NCI-H1417 (cell line): ENCODE measurements at places on chromosomes 4 and X.

DNA sequence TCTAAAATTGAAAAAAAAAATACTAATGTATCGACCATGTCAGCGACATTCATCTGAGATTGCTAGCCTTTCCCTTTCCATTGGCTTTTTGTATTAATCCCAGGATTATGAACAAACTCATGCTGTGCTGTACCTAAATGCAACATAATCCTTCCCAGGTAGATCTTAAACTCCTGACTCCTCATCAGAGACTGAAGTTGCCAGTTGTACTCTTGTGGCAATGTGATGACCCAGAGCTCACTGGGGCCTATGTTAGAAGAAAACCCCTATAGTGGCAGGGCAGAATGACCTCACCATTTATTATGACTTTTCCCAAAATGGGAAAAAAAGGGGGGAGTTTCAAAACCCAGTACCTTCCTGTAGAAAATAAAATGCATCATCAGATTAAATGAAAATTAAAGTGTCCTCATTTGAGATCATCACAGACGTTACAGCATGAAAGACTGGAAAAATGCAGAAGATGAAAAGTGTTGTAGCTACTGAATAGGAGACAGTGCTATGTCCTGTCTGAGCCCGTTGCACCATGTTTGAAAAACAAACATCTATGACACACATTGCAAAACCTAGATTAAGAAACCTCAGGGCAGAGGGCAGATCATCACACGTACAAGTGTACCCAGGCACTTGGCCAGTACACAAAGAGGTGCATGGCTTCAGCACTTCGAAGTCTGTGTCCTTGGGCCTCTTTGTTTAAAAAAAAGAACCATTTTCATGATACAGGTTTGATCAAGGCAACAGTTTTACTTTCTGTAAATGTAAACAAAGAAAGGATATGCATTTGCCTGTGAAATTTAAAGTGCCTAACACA lies 6.8 kb upstream of the ACSL4 start:
- DNase-seq = no peak

DNA sequence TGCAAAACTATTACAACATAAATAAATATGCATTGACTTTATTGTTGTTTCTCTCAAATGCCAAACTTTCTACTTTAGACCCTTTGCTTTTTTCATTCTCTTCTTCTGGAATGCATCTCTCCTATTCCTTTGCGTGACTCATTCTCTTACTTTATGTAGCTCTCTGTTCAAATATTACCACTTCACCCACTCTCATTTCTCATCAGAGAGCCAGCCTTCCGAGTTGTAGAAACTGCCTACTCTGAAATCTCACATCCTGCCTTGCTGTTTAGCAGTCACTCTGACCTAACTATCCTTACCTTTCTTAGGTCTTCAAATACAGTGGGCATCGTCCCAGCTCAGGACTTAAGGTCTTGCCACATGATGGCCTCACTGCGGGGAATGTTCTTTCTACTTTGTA lies 143.5 kb downstream of the GALNTL6 start:
- DNase-seq = no peak

DNA sequence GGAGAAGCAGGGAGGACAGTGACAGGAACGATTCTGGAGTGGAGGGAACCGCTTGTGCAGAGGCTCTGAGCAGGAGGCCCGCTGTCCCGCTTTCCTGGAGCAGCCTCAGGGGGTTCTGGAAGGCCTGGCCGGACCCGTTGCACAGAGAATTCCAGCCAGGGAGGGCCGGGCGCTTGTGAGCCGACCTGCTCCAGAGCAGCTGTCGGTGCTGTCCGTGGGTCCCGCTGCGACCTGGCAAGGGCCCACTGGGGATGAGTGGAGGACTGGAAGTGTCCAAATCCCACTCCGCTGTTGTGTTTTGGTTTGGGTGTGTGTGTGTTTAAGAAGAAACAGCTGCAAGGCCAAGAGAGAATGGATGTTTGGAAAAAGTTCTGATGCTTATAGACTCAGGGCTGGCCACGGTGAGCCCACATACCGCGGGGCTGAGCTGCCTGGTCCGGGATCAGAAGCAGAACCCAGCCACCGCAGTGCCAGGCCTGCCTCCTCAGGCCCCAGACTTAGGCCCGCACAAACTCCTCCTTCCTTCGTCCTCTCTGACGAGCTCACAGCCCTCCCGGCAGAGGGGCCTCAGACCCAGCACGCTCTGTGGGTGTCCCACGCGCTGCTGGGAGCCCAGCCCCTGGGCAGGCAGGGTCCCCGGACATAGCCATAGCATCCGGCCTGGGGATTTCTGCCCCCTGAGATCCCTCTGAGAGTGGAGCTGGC lies 73.9 kb downstream of the HTRA3 start:
- no peak for DNase-seq

DNA sequence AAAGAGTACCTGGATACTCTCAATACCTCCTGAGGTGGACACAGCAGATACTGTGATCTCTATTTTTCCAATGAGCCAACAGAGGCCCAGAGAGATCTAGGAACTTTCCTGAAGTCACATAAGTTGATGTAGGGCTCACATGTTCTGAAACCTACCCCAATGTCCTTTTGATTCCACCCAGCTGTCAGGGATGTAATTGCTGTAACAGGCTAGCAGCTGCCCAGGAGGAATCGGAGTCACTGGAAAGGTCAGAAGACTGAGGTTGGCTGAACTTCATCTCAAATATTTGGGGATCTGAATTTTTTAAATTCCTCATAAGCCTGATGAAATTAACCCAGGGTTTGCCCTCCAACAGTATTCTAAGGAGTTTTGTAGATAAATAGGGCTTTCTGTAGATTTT lies 52.5 kb upstream of the PROM1 start:
- no peak for DNase-seq

- DNase-seq = no peak
Observed at GRCh38 chrX:17638731-17639130, 98.6 kb upstream of the SCML1 start.

GRCh38 chrX:111071542-111072277 lies 24.3 kb upstream of the PAK3 start:
- no peak for DNase-seq

GRCh38 chrX:72349190-72349589 lies 43.5 kb upstream of the CITED1 start:
- DNase-seq = no peak

DNA sequence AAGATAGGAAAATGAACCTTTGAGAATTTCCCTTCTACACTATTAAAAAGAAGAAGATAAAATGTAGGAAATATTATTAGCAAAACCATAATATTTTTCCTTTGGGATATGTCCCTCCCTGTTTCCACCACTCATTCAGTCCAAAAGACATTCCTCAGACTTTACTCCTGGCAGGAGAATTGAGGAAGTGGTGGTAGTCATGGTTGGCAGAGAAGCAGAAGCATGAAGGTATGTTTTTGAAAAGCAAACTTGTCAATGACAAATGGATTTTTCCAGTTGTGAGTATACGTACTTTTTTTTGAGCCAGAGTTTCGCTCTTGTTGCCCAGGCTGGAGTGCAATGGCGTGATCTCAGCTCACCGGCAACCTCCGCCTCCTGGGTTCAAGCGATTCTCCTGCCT lies 13.7 kb downstream of the STAG2 start:
- no peak for DNase-seq
